ENCODE measurements at places on chromosomes 4 and X.
A peak's percentile ranks its signal among the peaks of the same experiment; 100 is the strongest.

- DNase-seq = no peak
Measured at GRCh38 chr4:73998040-73999011, at the start of gene CXCL5. CXCL5 (minus strand) TSS chr4:73998677; CDS start chr4:73998581, 96 bp downstream.

- DNase-seq = no peak
Measured at GRCh38 chr4:27066591-27066990, 205.9 kb downstream of the STIM2 start.

DNA sequence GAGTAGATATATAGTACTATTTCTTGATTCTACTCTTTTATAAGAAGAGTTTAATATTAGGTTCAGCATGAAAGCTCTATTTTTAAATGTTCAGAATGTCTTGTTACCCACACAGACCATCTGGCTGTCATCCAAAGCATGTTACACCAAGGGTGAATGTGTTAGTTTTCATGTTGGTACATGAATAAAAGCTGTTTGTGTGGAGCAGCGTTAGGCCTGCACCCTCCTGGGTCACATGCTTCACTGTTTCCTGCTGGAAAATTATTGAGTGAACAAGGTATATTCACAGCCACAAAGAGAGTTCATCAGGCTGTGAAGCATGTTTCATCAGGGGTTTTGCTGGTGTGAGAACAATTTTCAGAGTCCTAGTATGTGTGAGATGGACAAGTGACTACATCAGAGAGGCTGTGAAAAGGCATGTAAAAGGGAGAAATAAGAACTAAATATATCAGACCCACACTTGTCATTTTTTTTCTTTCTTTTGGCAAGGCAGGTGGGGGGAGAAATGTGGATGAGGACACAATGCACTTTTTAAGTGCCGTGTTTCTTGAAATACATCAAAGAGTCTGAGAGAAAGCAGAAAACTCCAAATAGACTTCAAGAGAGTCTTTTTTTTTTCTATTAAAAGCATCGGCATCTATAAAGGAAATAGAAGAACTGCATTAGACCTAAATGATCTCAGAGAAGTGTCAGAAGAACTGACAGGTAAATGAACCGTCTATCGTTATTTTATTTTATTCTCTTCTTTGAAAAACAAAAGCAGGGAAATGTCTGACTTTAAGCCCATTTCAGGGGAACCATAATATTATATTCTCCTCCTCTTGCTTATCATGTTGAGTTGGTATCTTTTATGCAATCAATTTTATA, 2429.7 kb downstream of the PCDH7 start:
- no peak for DNase-seq

DNA sequence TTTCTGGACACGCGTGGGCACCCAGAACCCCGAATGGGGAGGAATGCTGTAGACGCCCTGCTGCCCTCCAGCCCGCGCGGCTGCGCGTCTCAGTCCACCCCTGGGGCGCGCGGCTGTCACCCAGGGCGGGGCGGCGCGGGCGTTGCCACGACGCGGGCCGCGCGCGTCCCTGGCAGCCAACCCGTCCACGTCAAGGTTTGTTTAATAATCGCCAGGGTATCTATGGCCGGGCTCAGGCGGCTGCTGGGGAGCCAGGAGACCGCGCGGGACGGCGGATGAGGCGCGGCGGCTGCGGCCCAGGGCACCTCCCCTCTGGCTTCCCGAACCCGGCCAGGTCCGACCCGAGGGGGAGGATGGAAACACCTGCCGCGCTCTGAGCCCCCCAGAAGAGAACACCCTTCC, at the start of gene SPATA18:
Gene SPATA18 (plus strand): TSS at position 92 of the 402 bp plus-strand sequence. CDS start 401 bp downstream, outside the sequence.
- DNase-seq = no peak

GRCh38 chr4:156237231-156237630, 283.6 kb upstream of the CTSO start:
- no peak for DNase-seq

DNA sequence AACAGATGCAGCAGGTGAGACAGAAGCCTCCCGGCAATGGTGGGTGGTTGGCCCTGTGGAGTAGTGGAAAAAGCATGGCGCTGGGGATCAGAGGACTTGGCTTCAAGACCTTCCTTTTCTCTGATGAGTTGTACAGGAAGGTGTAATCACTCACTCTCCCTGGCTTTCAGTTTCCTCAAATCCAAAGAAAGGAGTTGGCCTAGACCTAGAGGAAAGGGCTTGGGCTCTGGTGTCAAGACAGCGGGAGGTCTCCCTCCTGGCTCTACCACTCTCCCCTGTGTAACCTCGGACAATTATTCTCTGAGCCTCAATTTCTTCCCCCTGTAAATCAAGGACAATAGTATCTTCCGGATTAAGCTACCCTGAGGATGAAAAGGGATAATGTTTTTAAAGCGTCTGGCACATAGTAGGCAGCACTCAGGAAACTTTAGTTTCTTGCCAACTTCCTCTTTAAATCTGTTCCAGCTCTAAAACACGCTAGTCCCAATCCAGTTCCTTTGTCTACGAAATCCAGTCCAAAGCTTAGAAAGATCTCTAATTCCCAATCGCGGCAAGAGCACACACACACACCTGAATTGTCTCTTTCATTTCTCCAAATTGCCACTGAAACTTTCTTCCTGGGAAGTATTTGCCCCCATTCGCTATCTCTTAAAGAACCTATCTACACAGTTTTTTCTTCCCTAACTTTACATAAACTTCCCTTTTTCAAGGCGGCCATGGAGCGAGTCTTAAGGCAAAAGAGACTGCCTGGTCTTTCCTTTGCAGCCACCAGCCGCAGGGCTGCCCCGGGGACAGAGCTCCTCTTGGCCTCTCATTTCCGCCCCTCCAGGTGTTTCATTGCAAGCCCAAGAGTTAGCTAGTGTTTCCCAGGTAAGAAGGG, 29.9 kb upstream of the GPC4 start:
- DNase-seq = no peak

- DNase-seq = no peak
Measured at GRCh38 chrX:13759152-13759718, 24.7 kb downstream of the OFD1 start.

GRCh38 chr4:169142906-169143305, 127.8 kb downstream of the SH3RF1 start:
- DNase-seq = no peak

DNA sequence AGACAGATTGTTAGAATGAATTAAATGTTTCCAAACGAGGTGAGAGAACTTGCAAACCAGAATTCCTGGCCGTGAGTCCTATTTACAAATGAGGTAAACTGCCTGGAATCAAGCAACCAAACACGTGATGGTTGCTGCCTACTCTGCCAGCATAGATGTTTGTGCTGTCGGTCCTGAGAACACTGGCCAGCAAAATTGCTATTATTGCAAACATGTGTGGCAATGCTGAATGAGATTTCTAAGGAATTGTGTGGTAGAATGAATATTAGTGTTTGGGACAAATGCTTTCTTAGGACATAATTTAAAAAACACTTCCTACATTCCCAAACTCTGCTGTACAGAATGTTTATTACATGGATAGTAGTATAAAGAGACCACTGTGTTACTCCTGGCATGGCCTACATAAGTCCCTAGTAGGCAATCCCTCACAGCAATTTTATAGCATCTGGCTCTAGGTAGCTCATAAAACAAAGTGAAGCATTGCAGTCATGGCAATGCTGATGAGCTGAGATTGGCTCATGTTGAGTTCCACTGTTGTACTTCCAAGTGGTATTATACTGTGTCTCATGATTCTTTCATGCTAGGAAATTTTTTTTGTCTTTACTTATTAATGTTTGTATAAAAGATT, 605.2 kb upstream of the EPHA5 start:
- no peak for DNase-seq

DNA sequence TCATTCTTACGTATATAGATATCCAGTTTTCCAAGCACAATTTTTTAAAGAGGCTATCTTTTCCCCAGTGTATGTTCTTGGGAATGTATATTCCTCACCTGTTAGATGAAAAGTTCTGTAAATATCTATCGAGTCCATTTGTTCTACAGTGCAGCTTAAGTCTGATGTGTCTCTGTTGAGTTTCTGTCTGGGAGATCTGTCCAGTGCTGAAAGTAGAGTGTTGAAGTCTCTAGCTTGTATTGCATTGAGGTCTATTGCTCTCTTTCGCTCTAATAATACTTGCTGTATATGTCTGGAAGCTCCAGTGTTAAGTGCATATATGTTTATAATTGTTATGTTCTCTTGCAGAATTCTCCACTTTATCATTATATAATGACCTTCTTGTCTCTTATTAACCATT, 373.1 kb downstream of the PPARGC1A start:
- no peak for DNase-seq

GRCh38 chrX:129831091-129831885, 12.4 kb downstream of the ZDHHC9 start:
- no peak for DNase-seq

DNA sequence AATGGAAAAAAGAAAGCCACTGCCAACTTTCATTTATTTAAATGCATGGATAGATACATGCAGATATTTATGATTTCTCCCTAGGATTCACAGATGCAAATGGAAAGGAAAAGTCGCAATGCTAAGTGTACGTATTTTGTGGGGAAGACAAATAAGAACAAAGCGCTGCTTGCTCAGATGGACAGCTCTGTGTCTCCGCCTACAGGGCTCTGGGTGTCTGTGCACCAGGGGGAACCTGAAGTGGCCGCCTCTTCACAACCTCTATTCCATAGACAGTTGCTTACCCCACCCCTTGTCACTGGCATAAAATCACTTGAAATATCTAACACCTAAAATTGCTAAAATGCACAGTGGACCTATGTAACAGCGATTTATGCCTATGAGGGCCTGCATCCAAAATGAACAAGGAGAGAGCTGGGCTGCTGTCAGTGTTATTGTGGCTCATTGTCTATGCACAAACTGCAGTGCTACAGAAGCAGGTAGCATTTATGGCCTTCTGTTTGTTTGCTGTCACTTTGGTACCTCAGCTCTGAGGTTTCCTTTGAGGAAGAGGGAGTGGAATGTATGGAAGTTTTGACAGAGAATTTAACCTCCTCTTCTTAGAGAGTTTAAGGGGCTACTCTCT, 58.6 kb upstream of the PAGE1 start:
- DNase-seq = peak; percentile 60

- DNase-seq = peak; percentile 43
Measured at GRCh38 chr4:185304944-185305690, 90.6 kb downstream of the LRP2BP start.

- no peak for DNase-seq
Measured at GRCh38 chrX:10071451-10072144, 85.2 kb upstream of the CLCN4 start.

DNA sequence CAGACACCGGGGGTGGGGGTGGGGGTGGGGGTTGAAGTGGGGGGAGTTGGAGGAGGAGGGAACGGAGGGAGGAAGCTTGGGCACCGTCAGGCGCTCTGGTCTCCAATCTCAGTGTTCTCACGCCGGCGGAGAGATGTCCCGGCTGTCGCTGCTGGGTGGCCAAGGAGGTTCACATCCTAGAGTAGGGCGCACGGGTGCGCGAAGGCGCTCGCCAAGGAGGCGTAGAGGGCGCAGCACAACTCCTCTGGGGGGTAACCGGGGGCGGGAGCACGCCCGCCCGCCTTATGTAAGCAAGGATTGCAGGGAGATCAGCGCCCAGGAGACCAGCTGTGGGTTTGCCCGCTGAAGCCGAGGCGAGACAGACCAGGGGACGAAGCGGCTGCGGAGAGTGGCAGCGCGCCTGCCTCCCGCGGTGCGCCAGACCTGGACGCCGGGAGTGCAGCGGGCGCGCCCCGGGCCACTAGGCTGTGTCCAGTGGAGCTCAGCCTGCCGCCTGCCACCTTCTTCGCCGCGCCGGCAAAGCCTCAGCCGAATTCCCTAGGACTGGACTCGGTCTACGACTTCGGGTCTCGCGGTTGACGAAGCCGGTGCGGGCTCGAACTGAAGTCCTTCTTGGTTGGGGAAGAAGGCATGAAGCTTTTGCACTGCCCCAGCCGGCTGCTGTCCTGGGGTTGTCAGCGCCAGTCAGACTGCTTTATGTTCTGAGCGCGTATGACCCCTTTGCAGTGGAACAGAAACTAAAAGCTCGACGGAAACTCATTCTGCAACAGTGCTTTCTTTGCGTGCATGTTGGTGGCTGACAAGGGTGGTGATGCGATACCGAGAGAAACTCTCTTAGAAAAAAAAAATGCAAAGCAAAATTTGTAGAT, 707 bp upstream of the UNC5C start:
- peak; percentile 50 for DNase-seq

DNA sequence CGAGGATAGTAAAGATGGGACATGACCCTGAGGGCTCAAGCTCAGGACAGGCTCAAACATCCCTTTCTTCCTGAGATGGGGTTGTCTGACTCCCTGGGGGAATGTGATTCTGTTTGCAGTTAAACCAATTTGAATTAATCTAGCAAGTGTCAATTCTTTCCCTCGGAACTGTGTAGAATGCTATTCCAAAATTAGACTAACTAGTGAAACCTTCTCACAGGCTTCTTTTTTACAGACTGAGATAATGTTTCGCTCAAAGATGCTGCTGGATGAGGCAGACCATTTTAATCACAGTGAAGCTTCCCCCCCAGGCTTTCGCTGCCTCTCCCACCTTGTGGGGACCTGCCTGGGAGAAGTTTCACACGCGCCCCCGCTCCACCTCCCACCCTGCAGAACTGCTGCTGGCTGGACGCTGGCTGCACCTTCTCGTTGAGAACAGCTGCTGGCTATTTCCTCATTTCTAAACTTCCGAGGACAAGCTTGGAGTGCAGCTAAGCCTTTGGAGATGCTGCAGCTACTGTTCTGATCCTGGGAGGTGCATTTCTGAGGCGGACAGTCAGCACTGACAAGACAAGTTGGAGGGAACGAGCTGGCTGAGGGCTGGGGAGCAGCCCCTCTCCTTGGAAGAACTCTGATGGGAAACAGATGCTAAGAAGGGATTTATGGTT, 297.8 kb downstream of the RAPGEF2 start:
- DNase-seq = no peak

- no peak for DNase-seq
Measured at GRCh38 chrX:3290561-3290960, 55.9 kb downstream of the MXRA5 start.

DNA sequence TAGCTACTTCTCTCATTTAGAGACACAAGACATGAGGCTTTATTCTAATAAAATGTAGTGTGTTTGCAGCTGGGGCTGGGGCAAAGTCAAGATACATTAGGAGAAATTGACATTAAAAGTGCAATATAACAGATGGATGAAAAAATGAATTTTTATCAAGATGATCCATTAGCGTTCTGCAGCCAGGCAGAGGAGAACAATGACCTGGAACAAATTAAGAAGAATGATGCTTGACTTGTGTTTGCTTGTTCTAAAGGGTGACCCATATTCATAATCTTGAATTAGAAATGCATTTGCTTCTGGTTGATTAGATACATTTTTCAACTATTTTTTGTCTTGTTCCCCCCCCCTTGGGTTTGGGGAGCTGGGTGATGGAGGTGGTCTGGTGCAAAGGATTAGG, 439.5 kb upstream of the BOD1L1 start:
- no peak for DNase-seq

DNA sequence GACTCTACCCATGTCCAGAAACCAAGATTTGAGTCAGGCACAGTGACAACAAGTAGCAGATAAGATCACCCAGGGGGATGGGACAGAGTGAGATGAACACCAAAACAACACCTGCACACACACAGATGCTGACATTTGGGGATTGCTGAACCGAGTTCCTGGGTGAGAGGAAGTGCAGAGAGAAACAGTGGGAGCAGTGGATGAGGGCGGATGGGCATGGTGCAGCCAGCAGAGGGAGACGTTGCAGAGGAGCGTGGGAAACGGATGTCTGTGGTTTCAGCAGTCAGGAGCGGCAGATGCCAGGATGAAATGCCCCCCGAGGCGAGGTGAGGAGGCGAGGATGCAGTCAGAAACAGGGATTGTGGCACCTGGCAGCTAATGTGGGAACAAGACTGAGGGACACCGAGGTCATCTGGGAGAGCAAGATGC, 78.6 kb upstream of the STS start:
- DNase-seq = peak; percentile 34
